ENCODE measurements at places on chromosomes 16 and 17. TPM values are rescaled to one million over a fixed set of nuclear protein-coding genes. Genes with fewer than 3 reads are reported as not detected.

DNA sequence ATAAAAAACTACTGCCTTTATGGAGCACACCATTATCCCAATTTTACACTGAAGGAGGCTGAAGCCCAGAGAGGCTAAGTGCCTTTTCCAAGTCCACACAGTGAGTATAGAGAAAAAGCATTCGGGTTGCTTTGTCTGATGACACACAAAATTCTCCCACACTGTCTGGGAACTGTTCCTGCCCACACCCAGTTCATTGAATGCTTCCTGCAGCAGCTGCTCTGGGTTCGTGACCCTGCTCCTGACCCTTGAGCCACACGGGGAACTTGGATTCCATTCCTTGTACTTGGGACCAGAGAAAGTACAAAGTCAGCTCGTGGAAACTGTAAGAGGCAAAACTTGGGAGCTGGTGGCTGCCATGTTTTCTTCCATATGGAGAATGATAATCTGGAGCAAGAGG lies 57.9 kb downstream of the AKAP1 start:
- H3K27me3 ChIP-seq, result no peaks in the 10 kb centered on the region
- H3K27ac ChIP-seq, result no peak overlapping the region
- H3K36me3 ChIP-seq, result no peaks in the 10 kb centered on the region
- DNase-seq, result no peak
- no peaks in the 10 kb centered on the region for H3K4me1 ChIP-seq
- no peak overlapping the region for H3K4me3 ChIP-seq

DNA sequence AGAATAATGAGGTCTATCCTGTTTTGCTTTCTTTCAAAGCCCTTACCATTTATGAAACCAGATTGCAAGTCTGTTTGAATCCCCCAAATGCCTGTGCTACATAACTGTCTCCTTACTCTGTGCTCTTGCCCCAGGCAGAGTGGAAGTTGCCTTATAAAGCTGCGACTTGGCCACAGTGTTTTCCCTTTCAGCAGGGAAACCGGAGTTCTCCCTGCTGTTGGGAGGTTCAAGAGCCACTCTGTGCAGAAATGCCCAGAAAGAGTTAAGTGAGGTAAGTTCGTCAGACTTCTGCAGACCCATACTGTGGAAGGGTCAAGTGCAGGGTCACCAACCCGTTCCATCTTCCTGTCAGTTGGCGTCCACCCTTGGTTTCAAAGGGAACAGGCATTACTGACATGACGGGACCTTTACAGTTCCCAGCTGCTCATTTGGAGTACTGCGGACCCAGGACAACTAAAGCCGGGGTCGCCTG lies 508.9 kb downstream of the WWOX start:
- no peaks in the 10 kb centered on the region for H3K36me3 ChIP-seq
- H3K4me3 ChIP-seq, result no peak overlapping the region
- H3K27ac ChIP-seq, result no peak overlapping the region
- DNase-seq, result no peak
- no peaks in the 10 kb centered on the region for H3K4me1 ChIP-seq
- no peaks in the 10 kb centered on the region for H3K27me3 ChIP-seq

- H3K4me1 ChIP-seq, result peaks cover 4% of the 10 kb centered on the region
- H3K4me3 ChIP-seq, result no peak overlapping the region
- peak; percentile 30 for DNase-seq
- no peaks in the 10 kb centered on the region for H3K27me3 ChIP-seq
- H3K27ac ChIP-seq, result no peak overlapping the region
- no peaks in the 10 kb centered on the region for H3K36me3 ChIP-seq
Observed at GRCh38 chr17:10737168-10737622, 7.4 kb upstream of the TMEM220 start.

DNA sequence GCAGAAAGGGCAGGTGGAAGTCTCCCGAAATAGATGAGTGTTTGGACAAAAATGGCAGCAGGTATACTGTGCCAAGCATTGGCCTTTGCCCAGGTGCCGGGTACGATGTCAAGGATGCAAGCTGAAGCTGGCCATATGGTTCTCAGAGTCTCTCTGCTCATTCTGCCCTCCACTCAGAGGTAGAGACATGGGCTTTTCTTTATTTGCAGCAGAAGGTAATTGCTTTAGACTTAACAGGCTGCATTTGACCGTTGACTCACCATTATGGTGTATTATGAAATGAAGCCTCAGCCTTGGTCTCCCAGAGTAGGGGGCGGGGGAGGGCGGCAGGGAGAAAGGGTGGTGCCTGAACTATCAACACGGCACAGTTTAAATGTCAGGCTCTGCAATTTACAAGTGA lies 969.1 kb upstream of the EEF2KMT start:
- no peak for DNase-seq
- H3K36me3 ChIP-seq, result no peaks in the 10 kb centered on the region
- H3K4me3 ChIP-seq, result no peak overlapping the region
- H3K27me3 ChIP-seq, result no peaks in the 10 kb centered on the region
- H3K4me1 ChIP-seq, result no peaks in the 10 kb centered on the region

GLP2R gene
- total RNA-seq, result not detected

KPNA2 gene
- 23.3 TPM for total RNA-seq

PGP gene
- 21.2 TPM for total RNA-seq

- DNase-seq, result no peak
- no peak overlapping the region for H3K4me3 ChIP-seq
- no peaks in the 10 kb centered on the region for H3K27me3 ChIP-seq
- H3K27ac ChIP-seq, result no peak overlapping the region
- H3K4me1 ChIP-seq, result peaks cover 26% of the 10 kb centered on the region
- H3K36me3 ChIP-seq, result peaks cover 8% of the 10 kb centered on the region
Observed at GRCh38 chr16:88703486-88704309, 2.5 kb downstream of the RNF166 start.

C16orf96 gene
- 0.15 TPM for total RNA-seq

- H3K4me3 ChIP-seq, result no peak overlapping the region
- DNase-seq, result no peak
- H3K27ac ChIP-seq, result no peak overlapping the region
- no peaks in the 10 kb centered on the region for H3K4me1 ChIP-seq
- no peaks in the 10 kb centered on the region for H3K36me3 ChIP-seq
Observed at GRCh38 chr17:63276821-63277220, 169.3 kb downstream of the CYB561 start.

- no peaks in the 10 kb centered on the region for H3K27me3 ChIP-seq
- H3K27ac ChIP-seq, result no peak overlapping the region
- H3K4me3 ChIP-seq, result no peak overlapping the region
- no peak for DNase-seq
- H3K36me3 ChIP-seq, result no peaks in the 10 kb centered on the region
Observed at GRCh38 chr17:51034800-51035199, 85.9 kb downstream of the SPAG9 start.

DNA sequence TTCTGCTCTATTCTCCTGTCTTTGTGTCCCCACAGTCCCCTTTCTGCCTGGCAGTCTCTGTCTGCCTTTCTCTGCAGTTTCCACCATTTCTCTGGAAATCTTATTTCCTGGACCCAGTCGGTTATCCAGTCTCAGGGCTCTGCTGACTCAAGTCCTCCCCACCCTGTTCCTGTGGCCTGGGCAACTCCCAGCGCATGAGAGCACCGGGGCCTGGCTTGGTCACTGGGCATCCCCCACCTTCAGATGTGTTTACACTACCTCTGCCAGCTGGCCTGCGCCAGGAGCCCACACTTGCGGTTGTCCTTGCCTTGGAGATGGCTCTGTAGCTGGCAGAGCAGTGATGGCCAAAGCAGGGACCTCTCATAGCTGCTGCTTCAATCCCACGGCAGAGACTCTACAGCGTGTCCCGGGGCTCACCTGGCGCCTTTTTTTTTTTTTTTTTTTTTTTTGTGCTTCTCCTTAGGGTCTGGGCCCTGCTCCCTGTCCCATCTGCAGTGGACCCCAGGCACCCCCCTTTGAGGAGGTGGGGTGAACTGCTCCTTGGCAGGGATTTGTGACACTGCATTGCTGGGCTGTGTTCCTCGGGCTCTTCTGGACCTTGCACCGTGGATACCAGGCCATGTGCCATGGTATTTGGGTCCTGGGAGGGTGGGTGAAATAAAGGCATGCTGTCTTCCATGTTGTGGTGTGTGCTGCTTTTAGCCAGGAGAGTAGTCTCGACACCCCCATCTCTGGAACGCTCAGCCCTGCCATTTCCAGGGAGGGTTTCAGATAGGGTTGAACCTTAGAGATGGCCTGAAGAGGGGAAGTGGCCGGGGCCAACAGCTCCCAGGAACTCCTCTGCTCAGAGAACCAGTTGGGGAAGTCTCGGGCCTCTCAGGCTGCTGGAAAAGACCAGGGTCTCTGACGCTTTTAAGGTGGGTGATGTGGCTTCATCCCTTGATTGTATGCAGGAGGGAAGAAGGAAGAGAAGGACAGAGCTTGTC lies 17.5 kb downstream of the GUCY2D start:
- DNase-seq, result no peak
- H3K4me1 ChIP-seq, result peaks cover 8% of the 10 kb centered on the region
- peaks cover 15% of the 10 kb centered on the region for H3K27me3 ChIP-seq

DNA sequence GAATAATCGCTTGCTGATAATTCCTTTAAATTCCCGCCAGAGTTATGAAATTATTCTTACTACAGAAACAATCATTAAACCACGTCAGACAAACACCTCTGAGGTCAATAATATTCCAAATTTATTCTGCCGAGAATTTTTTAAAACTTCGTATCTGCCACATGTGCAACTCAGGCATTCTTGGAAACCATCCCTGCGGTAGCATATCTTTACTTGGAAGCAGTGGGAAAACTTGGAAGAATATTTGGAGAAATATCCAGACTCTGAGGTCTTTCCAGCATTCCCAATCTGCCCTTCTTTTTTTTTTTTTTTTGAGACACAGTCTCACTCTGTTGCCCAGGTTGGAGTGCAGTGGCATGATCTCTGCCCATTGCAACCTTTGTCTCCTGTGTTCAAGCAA lies 2.0 kb upstream of the CCL11 start:
- no peak for DNase-seq
- H3K27me3 ChIP-seq, result no peaks in the 10 kb centered on the region
- H3K4me1 ChIP-seq, result peaks cover 3% of the 10 kb centered on the region

DNA sequence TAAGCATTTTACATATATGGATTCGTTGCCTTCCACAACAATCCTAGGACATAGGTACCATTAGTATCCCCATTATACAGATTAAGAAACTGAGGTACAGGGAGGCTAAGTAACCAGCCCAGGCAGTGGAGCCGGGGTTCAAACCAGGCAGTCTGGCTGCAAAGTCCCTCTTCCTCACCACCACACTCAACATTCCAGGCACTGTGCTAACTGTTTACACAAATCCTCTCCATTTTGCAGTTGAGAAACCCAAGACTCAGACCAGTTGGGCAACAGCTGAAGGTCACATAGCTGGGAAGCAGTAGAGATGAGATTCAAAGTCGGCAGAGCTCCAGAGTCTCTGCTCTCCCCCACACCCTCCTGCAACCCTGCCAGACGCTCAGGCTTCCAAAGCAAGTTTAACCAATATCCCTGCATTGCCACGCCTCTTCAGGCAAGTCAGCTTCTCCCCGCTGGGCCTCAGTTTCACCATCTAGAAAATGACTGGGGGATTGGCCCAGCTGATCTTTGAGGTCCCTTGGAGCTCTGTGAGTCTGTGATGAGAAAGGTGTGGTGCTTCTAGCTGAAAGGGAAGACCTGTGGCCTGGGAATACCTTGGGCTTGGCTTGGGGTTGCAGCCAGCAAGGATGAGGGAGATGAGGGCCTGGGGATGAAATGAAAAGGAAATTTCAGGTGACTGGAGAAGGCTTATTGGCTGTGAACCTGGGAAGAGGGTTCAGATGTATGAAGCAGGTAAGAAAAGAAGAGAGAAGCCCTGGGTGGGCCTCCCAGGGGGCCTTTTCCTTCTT lies 14.0 kb downstream of the CCR7 start:
- peak overlapping the region; percentile 78 for H3K27ac ChIP-seq
- H3K27me3 ChIP-seq, result no peaks in the 10 kb centered on the region
- peak; percentile 51 for DNase-seq
- H3K36me3 ChIP-seq, result no peaks in the 10 kb centered on the region

DNA sequence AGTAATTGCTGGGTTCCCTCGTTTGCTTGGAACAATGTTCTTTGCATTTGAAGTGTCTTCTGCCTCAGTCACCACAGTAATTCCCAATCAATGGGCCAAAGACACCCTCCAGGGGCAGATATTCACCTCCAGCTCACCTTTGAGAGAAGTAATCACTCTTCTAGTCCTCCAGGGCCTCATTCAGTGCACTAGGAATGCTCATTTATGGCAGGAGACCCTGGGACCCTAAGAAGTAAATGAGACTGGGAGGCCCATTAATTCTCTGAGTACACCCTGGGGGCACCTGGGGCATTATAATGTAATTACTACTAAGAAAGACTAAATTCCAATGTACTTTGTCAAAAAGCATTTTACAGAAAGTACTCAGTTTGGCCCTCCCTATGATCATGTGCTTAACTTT lies 158.2 kb upstream of the XYLT1 start:
- no peaks in the 10 kb centered on the region for H3K27me3 ChIP-seq
- no peak overlapping the region for H3K27ac ChIP-seq
- H3K4me1 ChIP-seq, result no peaks in the 10 kb centered on the region
- no peak for DNase-seq
- no peak overlapping the region for H3K4me3 ChIP-seq

DNA sequence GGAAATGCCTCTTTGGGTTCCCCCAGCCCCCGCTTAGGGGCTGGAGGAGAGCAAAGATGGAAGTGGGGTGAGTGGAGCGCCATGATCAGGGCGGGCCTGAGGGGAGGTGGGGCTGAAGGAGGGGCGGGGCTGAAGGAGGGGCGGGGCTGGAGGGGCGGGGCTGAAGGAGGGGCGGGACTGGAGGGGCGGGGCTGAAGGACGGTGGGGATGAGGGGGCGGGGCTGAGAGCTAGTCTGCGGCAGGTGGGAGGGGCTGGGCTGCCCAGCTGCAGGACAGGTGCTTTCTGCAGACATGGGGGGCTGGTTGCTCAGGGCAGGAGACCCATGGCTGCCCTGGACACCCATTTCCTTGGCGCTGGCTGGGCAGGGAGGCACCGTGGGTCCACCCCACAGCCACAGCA lies 39.1 kb upstream of the PABPN1L start:
- no peaks in the 10 kb centered on the region for H3K27me3 ChIP-seq
- no peak for DNase-seq
- H3K4me1 ChIP-seq, result peaks cover 20% of the 10 kb centered on the region

KRT33A gene
- not detected for total RNA-seq

DNA sequence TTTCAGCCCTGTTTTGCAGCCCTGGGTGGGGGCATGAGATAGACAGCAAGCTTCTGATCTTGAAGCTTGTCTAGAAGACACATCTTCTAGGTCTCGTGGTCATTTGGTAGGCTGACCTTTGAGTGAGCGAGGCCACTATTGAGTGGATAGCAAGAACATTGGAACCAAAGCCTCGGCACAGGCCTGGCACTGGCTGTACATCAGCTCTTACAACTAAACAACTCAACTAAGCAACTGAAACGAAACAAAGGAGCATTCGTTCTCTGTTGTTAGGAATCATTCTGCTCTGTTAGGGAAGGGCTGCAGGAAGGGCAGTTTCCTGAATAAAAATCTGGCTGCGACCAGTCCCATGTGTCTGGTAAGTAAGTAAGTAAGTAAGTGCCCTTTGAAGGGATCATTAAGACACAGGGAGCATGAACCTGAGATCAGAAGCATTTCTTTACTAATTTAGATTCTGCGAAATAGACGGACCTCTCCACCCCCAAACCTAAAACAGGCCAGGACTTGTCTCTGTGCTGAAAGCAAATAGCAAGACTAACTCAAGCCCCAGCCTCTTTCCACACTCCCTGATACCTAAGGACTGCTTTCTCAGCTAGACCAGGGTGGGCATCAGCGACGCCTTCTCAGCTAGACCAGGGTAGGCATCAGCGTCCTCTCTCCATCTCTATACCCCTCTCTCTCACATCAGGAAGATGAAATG lies 22.7 kb downstream of the CYB561 start:
- peaks cover 4% of the 10 kb centered on the region for H3K4me1 ChIP-seq
- no peaks in the 10 kb centered on the region for H3K27me3 ChIP-seq
- H3K36me3 ChIP-seq, result no peaks in the 10 kb centered on the region
- no peak overlapping the region for H3K27ac ChIP-seq
- no peak overlapping the region for H3K4me3 ChIP-seq
